Fibroblast of skin of right biceps (primary cell): ENCODE measurements at places on chromosomes 4 and X.

DNA sequence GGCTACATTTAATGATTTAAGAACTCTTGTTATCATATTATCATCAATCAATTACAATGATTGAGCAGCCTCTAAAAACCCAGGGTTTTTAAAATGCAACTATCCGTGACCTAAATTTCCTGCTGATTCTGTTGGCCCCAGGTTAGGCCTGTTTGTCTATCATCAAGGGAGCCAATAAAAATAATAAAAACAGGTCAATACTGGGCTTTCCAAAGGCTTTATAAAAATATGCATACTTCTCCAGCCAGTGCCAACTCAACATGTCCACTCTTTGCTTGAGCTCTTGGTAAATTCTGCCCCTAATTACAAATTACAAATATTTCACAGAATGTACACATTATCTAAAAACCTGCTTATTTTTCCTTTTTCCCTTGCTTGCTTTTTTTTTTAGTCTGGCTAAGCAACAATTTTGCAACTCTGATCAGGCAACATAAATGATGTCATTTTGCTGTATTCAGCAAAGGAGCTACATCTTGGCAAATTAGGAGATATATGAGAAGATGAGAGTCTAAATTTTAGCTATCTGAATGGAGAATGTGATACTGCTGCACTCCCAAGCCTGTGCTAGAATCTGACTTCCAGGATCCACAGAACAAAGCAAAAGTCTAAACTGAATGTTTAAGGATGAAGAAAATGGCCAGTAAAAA is 204.0 kb downstream of the SCFD2 start:
- DNase-seq: no peak

DNA sequence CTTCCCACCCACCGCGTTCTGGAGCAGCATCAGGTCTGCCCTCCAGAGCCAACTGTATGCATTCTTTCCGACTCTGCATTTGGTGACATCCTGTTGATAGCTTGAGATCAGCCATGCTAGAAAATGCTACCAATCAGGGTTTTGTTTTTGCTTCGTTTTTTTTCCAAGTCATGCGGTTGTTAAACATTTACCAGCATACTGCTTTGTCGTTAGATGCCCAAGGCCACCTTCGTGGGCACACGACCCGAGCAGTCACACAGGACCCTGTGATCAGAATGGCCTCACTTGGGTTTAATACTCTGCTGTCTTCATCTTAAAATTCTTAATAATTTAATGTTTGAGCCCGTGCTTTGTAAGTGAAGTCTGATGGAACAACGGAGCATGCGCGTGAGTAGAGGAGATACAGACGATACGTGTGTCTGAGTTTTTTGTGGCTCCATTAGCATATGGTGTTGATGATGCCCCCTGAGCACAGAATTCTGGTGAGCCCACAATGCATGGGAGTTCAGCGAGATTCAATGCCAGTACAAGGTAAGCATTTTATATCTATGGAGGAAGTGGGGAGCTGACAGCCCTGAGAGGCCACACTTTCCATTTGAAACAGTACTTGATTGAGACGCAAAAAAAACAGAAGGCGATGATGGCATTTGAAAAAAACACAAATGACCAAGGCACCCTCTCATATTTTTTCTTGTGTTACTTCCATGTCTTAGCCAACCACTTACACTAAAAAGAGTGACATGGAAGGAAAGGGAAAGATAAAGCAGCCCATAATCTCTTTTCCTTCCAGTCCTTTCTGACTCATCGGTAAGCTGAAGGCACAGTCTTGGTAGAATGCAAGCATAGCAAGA is 323.6 kb downstream of the BCOR start:
- peak; percentile 14 for DNase-seq

- no peak for DNase-seq
Measured at GRCh38 chrX:75609406-75609805, 86.6 kb upstream of the ZDHHC15 start.

- no peak for DNase-seq
Measured at GRCh38 chr4:85024671-85025070, 58.2 kb upstream of the WDFY3 start.

DNA sequence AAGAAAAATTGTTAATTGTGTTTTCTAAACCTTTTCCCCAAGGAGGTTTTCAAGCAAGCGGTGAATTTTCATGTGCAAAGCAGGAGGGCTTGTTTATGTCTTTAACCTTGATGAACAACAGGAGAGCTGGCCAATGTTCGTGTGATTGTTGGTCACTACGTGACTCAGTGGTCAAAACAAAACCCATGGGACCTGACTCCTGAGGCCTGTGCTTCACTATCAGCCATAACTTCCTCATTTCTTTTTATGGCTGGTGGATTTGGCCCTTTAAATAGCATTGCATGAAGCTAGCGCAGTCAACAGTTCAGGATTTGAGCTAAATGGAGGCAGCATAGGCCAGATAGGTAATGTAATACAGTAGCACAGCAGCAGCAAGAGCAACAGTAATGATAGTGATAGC is 80.5 kb downstream of the MID1IP1 start:
- no peak for DNase-seq

DNA sequence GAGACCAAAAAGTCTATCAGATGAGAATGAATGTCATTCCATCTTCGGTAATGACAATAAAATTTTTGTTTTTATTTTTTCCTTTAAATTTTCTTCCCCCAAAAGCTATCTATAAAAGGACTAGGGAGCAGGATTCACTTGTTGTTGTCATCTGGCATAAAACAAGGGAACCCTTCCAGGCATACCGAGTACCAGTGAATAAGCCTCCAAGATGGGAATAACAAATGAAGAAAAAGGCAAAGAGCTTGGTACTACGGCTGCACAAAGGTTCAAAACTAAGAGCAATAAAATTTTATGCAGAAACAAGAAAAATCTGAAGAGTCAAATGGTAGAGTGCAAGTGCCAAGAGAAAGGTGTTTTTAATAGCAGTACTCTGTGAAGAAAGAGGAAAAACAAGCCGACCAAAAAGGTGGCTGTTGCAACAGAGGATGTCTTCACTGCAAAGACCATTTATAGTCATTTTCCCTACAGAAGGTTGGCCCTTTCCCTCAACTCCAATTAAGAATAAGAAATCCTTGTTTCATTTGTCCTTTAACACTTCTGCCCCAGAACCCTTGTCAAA is 25.8 kb downstream of the PPP3CA start:
- DNase-seq: no peak

DNA sequence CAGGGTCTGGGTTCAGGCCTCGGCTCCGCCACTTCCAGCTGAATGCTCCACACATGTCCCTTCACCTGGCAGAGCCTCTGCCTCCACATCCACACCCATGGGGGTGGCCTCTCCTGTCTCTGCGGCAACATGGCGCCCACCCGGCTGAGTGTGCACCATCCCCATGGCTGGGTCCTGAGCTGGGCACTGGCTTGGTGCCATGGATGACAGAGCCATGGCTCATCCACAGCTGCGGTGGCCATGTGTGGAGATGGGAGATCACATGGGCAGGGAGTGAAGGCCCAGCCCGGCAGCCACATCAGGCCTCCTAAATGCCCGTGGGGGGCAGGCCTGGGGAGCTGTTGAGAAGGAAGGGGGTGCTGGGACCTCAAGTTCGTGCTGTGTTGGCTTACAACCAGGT is 213.7 kb downstream of the AFAP1 start:
- peak; percentile 44 for DNase-seq

GRCh38 chr4:145524552-145524951 is 42.9 kb downstream of the SMAD1 start:
- no peak for DNase-seq

DNA sequence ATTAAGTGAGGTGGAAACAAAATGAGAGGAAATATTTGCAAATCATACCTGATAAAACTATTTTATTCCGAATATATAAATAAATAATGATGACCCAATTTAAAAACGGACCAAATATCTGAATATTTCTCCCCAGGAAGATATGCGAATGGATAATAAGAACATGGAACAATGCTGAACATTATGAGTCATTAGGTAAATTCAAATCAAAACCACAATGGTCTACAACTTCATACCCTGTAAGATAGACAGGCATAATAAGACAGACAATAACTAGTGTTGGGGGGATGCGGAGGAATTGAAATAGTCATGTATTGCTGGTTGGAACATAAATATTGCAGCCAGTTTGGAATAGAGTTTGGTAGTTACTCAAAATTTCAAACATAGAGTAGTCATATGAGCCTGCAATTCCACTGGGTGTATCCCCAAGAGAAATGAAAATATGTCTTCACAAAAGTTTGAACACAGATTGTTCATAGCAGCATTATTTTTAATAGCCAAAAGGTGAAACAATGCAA is 47.6 kb upstream of the DRP2 start:
- no peak for DNase-seq
